Stimulated activated CD8-positive, alpha-beta memory T cell treated with anti-CD3 and anti-CD28 coated beads, Interleukin-7, amount 100 ng/mL, for 4 hours (primary cell): ENCODE measurements at places on chromosomes 5 and 9.

DNA sequence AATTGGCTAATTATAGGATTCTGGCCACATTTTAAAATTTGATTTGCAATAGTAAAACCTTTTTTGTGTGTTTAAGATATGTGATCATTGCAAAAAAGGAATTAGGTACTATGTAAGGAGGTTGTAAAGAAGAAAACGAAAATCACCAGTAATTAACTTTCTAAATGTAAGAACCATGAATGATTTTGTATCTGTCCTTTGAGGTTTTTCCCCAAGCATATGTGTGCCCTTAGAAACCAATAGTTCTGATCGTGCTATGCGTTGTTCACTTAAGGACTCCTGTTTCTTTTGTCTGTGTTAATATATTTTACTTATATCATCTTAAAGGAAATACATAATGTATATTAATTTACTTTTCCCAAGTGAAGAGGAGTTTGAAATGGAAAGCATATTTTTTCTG, 410.2 kb downstream of the PSAT1 start:
- DNase-seq, result no peak

DNA sequence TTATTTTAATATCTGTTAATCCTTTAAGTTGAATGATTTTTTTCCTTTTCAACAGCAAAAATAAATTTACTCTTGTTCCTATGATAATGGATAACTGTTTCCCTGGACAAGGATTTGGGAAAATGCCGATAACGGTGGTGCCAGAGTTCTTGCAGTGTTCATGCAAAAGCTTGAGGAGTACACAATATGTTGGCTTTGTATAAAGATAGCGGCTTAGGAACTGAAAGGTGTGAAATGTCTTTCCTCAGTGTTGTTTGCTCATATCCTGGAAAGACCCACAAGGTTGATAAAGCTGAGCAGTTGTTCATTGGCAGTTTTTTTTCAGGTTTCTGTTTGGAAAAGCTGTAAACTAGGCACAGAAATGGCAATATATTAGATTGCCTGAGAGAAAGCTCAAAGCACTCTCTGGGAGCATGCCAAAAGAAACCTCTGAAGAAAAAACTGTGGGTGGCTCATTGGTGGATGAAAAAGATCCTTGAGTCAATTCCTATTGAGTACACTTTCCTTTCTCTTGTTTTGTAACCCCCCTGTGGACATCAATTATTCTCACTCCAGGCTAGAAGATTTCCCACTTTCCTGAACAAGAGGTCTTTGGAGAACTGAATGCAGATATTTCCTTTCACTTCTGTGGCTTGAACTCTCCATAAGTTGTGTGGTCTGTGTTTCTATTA, 117.2 kb upstream of the RGMB start:
- DNase-seq, result no peak

DNA sequence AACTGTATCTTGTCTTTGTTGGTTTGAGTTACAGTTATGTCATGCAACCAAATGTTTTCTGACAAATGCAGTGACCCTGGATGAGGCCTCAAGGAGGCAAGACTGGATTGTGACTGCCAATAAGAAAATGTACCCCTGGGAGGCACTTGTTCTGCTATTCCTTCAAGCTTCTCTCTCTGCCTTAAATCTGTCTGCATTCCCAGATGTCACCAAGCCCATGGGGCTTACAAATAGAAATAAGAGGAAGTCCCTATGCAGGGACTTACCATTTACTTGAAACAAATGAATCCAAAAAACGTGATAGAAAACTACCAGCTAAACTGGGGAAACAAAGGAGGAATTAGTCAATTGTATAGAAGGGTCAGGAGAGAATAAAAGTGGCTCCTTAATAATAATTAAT, 8.2 kb upstream of the PARP8 start:
- no peak for DNase-seq

GRCh38 chr5:91864962-91865361, 481.8 kb upstream of the ARRDC3 start:
- DNase-seq, result no peak

GRCh38 chr5:76240336-76240735, 157.2 kb downstream of the SV2C start:
- DNase-seq, result no peak

DNA sequence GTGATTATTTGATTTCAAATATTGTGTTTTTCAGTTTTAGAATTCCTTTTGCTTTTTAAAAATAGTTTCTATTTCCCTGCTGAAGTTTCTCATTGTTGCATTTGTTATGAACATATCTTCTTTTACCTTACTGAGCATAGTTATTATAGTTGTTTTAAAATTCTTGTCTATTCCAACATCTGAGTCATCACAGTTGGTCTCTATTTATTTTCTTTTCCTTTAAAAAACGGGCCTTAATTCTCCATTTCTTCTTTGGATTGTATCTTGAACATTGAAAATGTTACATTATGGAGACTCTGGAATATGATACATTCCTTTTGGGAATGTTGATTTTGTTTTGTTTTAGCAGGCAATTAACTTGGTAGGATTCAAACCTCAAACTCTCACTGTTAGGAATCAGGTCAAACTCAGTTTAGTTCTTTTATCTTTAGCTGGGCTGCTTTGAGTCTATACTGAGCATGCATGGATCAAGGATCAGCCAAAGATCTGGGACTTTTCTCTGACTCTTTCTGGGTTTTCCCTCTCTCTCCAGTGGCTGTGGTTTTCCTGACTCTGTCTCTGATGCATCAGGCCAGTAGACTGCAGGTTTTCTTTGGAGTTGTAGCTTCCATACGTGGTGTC, 70.3 kb downstream of the TEK start:
- no peak for DNase-seq

DNA sequence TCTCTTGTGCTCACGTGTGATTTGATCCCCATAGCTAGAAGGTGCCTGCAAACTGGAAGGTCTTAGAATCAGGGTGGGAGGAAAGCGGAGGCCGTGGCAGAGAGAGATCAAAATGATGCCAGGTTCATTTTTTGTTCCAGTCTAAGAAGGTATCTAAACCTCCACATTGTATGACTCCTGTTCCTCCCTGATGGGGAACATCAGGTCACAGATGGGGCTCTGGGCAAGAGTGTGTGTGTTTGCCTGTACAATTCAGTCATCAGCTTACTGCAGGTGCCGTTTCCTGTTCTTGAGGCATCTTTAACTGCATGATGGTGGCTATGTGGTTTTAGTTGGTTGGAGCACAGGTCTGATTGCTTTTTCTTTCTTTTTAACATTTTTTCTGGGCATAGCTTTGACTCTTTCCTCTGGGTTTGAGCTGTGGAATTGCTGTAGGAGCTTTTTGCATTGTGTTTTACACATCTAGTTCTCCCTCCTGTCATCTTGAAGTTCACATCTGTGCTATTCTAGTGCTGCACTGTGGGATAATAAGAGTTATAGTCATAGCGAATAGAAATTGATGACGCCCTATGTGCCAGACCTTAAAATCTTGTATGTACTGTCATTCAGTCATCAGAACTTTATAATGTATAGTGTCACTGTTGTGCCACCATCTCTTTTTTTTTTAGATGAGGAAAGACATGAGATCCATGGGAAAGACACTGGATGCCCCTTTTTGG, 30.8 kb downstream of the ARHGAP26 start:
- DNase-seq, result peak; percentile 21

DNA sequence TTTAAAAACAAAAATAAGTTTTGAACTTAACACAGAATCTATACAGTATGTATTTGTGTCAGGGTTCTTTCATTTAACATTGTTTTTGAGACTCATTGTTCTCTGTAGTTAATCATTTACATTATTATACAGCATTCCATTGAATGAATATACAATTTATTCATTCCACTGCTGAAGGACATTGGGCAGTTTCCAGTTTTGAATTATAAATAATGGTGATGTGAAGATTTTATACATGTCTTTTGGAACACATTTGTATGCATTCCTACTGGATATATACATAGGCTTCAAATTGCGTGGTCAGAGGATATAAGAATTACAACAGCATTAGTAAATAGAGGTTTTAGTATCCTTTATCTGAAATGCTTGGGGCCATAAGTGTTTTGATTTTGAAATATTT, 72.0 kb downstream of the CEP120 start:
- no peak for DNase-seq

- DNase-seq, result no peak
These were observed 264.2 kb upstream of the DAPK1 start for GRCh38 chr9:87233431-87233830.

DNA sequence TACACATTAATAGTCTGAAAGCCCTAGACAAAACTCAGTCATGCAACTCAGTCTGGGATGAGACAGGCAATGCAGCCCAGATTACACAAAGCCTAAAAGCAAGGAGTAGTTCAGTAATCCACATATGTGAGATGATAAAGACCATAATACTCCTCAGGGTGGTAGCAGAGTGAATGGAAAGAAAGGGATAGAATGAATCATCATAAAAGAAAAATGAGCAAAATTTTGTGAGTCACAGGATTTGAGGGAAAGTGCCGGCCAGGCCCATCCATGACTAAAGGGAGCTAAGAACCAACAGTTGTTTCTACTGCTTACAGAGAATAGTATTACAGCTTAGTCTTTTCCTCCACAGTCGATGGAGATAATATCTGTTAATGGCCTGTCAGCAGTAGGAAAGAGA, 90.0 kb upstream of the POU5F2 start:
- DNase-seq, result no peak

DNA sequence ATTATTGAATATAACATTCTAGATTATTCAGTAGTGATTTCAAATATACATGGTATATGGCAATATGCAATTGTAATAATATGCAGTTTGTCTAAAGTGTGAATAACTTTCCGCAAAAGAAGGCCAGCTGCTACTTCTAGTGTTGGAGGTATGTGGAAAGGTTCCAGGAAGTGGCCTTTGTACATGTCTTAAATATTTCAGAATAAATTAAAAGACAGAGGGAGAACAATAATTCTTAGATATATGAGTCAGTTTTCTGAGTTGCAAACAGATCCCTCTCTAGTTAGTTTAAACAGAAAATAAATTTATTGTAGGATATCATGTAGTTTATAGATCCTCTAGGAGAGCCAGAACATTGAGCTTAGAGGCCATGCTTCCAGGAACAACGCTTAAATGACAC, 210.8 kb upstream of the ELL2 start:
- no peak for DNase-seq

GRCh38 chr5:35938568-35939227, at the start of gene CAPSL:
Gene CAPSL, minus strand, starts transcription at chr5:35938622. Its CDS starts 17,502 bp downstream, at chr5:35921120.
- DNase-seq, result no peak
